ENCODE measurements at places on chromosomes 7 and 10. TPM values are rescaled to one million over a fixed set of nuclear protein-coding genes. Genes with fewer than 3 reads are reported as not detected.

DOCK4 gene
- total RNA-seq, result 0.12 TPM

SFMBT2 gene
- 31.9 TPM for total RNA-seq

PRPS1L1 gene
- not detected for total RNA-seq

SEMA3E gene
- total RNA-seq, result not detected

GPR37 gene
- total RNA-seq, result not detected

SPDYE2 gene
- total RNA-seq, result 0.15 TPM
